ENCODE measurements at places on chromosomes 6 and 20.

DNA sequence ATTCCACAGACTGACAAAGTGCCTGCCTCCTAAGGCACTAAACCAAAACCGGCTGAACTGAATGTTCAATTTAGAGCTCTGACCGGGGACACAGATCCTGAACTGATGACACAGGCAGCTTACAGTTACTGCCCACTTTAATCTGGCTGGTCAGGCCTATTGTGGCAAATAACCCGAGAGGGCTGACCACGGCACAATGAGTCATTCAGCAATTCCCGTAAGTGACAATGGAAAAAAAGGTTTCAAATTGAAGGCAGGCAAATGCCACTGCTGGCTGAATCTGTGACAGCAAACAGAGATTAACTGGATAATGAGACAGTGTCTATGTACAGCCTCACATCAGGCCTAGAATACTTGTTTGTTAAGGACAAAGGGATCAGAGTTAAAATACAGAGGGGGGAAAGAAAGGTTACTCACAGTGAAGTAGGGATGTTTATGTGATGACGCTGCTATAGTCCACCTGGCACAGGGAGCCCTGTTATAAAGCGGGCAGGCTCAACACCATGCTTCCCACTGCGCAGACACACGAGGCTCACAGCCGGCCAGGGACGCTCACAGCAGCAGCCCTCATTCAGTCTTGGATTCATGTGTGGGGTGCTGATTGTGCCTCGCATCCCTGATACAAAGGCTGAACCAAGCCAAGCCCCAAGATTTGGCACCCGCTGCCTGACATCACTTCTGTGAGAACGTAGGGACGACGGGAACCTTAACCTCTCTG, 54.4 kb downstream of the RTN4IP1 start:
- no peak for DNase-seq

GRCh38 chr6:20408851-20409250, 7.2 kb downstream of the E2F3 start:
- DNase-seq, result no peak

DNA sequence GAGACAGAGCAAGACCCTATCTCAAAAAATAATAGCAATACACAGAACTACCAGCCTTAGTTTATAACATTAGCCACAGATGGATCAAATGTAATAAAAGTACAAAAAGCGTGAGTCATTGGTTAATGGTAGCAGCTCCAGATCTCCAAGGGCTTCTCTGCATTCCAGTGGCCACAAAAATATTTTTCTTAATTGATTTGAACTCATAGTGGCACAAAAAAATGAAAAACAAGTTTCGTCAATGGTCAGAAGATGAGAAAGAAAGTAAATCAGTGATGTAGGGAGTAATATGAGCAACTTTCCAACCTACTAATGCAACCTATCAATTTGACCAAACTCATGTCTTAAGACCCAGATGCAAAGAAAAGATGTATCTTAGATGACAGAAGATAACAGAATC, 79.6 kb downstream of the CEP57L1 start:
- no peak for DNase-seq

DNA sequence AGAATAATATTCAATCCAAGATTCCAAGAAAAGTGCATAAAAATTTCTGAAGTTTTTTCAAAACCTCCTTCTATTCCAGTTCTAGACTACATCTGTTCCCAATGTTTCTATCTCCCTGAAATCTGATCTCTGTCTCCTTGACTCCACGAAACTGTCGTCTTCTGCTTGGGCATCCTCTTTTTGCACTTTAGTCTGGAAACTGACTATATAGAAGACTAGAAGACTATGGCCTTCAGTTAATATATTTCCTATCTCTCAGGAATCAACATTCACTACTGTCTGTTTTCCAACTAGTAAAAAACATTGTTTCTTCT, 745.4 kb upstream of the ADGRB3 start:
- DNase-seq, result no peak

DNA sequence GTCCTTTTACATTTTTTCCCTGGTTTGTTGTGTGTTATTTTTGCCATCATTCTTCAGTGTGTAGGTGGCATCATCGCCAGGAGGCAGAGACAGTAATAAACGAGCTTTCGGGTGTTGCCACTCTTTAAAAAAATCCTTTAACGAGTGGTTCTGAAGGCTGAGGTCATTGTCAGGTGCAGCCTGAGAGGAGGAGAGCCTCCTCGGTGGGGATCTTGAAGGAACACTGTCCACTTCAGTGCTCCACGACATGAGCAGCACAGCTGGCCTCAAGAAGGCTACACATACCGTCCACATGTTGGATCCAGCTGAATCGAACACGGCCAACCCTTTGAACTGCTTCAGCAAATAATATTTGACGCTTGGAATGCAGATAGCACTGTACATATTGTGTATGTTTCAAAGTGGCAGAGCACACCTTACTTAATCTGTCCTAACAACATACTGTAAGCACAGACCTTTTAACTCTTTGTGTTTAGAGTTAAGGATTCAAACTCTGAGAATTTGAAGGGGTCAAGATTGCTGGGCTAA, 48.0 kb upstream of the FOXQ1 start:
- DNase-seq, result no peak

DNA sequence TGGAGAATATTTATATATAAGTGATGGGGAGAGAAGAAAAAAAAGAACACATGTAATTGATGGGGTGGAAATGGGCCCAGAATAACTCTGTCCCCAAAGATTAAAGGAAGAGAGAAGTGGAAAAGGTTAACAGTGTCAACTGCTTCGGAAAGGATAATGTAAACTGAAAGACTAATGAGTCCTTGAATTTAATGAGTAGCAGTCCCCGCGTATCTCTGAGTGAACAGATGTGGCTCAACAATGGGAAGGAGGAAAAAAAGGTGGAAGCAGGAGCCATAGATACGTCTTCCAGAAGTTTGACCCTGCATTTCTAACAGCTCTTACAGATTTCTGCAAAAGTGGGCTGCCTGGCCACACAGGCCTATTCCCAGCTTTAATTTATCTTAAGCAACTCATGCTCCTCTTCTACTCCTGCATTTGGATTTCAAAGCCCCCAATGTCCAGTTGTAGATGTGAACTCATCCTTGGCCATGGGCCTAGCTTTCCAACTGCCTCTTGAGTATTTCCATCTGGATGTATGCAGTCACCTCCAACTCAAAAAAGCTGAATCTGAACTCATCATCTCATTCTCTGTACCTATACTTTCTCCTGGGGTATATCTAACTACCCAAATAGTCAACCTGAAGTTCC, 61.3 kb downstream of the DST start:
- no peak for DNase-seq

DNA sequence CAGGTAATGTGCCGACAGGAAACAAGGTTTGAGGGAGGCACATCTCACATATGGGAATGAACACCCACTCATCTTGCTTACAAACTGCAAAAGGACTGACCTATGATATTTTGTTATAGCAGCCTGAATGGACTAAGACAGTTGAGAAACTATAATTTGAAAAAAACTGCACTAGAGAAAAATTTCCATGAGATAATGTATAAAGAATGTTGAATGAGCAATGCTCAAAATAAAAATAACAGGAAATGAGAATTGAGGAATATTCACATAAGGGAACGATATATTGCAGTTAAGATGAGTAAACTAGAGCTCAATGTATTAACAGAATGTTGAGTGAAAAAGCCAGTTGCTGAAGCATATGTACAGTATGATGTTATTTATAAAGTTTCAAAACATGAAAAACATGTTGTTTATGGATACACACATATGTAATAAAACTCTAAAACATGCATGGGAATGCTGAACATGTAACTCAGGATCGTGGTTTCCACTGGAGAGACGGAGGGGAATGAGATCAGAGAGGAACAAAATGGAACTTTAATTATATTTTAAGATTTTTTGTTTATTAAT, 6.3 kb upstream of the TBC1D22B start:
- no peak for DNase-seq
